ENCODE measurements at places on chromosomes 3 and 15. TPM values are rescaled to one million over a fixed set of nuclear protein-coding genes. Genes with fewer than 3 reads are reported as not detected.

PARP15 gene
- 0.55 TPM for total RNA-seq

GRCh38 chr3:98901119-98901391 lies 440 bp downstream of the DCBLD2 start:
- no peaks in the 10 kb centered on the region for H3K36me3 ChIP-seq
- H3K27me3 ChIP-seq: no peaks in the 10 kb centered on the region
- peak overlapping the region; percentile 97 for H3K4me3 ChIP-seq
- peaks cover 24% of the 10 kb centered on the region for H3K4me1 ChIP-seq
- peak overlapping the region; percentile 97 for H3K27ac ChIP-seq

ATP13A5 gene
- 0.29 TPM for total RNA-seq

TMEM212 gene
- total RNA-seq: not detected

DNA sequence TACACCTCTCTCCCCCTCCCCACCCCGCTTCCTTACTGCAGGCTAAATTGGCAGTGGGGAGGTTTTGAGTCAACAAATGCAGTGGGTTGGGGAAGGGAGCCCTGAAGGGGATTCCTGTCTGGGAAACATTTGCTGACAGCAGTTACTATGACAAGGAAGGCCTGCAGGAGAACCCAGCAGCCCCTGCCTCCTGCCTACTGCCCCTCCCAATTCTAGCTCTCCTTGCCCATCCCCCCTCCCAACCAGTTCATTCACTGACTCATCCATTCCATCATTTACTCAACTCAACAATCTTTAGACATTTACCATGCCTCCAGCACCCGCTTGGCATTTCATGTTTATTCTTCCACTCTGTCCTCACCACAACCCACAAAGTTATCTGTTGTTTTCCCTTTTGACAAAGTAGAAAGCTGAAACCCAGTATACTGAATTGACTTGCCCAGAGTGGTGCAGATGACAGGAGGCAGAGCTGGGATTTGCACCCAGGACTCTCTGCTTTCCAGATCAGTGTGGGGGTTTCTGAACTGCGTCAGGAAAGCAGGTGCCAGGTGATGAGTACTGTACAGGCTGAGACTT lies 75.0 kb downstream of the MAGEF1 start:
- no peak overlapping the region for H3K4me3 ChIP-seq
- H3K36me3 ChIP-seq: no peaks in the 10 kb centered on the region
- no peak for DNase-seq
- no peak overlapping the region for H3K27ac ChIP-seq
- peaks cover 18% of the 10 kb centered on the region for H3K4me1 ChIP-seq

DNA sequence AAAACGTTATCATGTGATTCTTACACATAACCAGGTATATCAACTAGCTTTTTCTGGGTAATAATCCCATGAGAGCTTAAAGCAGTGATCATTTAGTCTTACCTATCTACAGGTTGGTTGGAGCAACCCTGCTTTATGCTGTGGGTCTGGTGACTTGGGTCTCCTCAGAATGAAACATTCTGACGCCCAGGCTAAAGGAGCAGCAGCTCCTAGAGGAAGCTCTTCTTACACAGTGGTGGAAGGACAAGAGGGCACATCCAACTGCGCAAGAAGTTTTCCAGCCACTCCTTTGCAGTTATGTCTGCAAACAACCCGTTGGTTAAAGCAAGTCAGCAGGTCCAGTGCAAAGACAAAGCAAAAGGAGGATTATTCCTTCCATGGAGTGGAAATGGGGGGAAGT lies 377.5 kb downstream of the EDEM1 start:
- H3K36me3 ChIP-seq: no peaks in the 10 kb centered on the region
- no peak for DNase-seq
- H3K4me1 ChIP-seq: no peaks in the 10 kb centered on the region
- H3K4me3 ChIP-seq: no peak overlapping the region

GRCh38 chr3:183317886-183318865 lies 65.1 kb downstream of the B3GNT5 start:
- peak overlapping the region; percentile 47 for H3K27ac ChIP-seq
- peaks cover 2% of the 10 kb centered on the region for H3K27me3 ChIP-seq
- no peak for DNase-seq
- no peaks in the 10 kb centered on the region for H3K36me3 ChIP-seq
- no peak overlapping the region for H3K4me3 ChIP-seq

CCDC13 gene
- total RNA-seq: 2.5 TPM

DNA sequence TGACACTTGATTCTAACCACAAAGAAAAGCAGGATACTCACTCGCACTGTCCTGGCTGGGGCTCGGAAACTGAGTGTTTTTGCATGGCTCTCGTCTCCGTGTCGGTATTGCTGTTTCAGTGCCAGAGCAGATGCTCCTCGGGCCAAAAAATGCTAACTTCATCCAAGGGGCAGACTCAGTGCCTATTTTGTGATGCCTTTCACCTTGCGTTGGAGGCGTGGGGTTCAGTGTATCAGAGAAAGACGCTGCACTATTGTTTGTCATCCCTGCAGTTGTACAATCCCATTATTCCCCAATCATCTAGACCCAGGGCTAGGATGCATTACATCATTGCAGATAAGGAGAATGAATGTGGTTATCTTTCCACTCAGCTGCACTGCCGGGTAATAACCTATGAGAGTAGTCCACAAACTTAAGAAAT lies 1.4 kb downstream of the CACNA2D3 start:
- peak overlapping the region; percentile 56 for H3K4me3 ChIP-seq
- H3K4me1 ChIP-seq: peaks cover 5% of the 10 kb centered on the region

GRCh38 chr15:28896951-28897350 lies 11.2 kb downstream of the APBA2 start:
- no peak overlapping the region for H3K4me3 ChIP-seq
- no peak for DNase-seq
- H3K27me3 ChIP-seq: no peaks in the 10 kb centered on the region
- H3K36me3 ChIP-seq: no peaks in the 10 kb centered on the region
- no peak overlapping the region for H3K27ac ChIP-seq
- H3K4me1 ChIP-seq: peaks cover 4% of the 10 kb centered on the region

DNA sequence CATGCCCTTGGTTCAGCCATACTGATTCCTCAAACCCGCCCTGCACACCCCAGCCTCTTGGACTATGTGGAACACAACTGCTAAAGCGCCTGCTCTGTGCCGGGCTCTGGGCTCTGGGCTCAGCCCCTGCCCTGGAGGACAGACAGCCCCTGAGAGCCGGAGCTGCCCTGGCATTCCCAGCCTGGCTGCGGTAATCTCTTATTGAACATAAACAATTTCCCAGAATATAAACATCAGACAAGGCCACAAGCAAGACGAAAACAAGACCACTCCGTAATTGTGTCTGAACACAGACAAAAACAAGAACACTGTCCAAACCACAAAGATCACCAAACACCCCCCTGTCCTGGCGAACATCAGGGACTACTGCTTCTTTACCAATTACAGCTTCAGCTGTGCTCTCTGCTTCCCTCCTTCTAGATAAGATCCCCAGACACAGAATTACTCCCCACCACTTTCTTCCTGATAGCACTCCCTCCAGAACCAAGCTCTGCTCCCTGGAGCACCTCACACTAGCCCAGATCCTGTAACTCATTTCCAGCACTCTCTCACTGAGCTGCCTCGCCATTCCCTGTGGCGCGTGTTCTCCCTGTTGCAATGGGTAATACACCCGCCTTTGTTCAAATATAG lies 57.1 kb upstream of the TLE3 start:
- no peaks in the 10 kb centered on the region for H3K36me3 ChIP-seq
- DNase-seq: no peak
- H3K27ac ChIP-seq: no peak overlapping the region
- peaks cover 33% of the 10 kb centered on the region for H3K4me1 ChIP-seq

ENTPD3 gene
- total RNA-seq: 1.4 TPM

CAMP gene
- total RNA-seq: not detected

Data from progenitor cell of endocrine pancreas (in vitro differentiated cells).